ENCODE measurements at places on chromosomes 5 and 9.

GRCh38 chr5:4130819-4131218 lies 535.2 kb downstream of the IRX1 start:
- no peaks in the 10 kb centered on the region for H3K36me3 ChIP-seq
- H3K27me3 ChIP-seq: no peaks in the 10 kb centered on the region
- H3K27ac ChIP-seq: no peak overlapping the region
- H3K4me1 ChIP-seq: no peaks in the 10 kb centered on the region

GRCh38 chr9:104875320-104875719 lies 52.6 kb downstream of the ABCA1 start:
- H3K27ac ChIP-seq: no peak overlapping the region
- H3K36me3 ChIP-seq: no peaks in the 10 kb centered on the region
- no peaks in the 10 kb centered on the region for H3K4me1 ChIP-seq
- DNase-seq: no peak
- no peak overlapping the region for H3K4me3 ChIP-seq

GRCh38 chr9:38107811-38108304 lies 38.8 kb upstream of the SHB start:
- no peaks in the 10 kb centered on the region for H3K36me3 ChIP-seq
- H3K27me3 ChIP-seq: peaks cover 8% of the 10 kb centered on the region
- no peak overlapping the region for H3K4me3 ChIP-seq
- no peak for DNase-seq
- H3K4me1 ChIP-seq: no peaks in the 10 kb centered on the region

- DNase-seq: no peak
- no peak overlapping the region for H3K27ac ChIP-seq
- H3K27me3 ChIP-seq: peaks cover 25% of the 10 kb centered on the region
- H3K4me1 ChIP-seq: peaks cover 6% of the 10 kb centered on the region
- no peaks in the 10 kb centered on the region for H3K36me3 ChIP-seq
Observed at GRCh38 chr9:109145051-109145450, 22.0 kb downstream of the FRRS1L start.

- H3K4me3 ChIP-seq: no peak overlapping the region
- H3K27me3 ChIP-seq: no peaks in the 10 kb centered on the region
- no peak for DNase-seq
- no peak overlapping the region for H3K27ac ChIP-seq
- no peaks in the 10 kb centered on the region for H3K4me1 ChIP-seq
Observed at GRCh38 chr9:4116071-4116581, 183.7 kb downstream of the GLIS3 start.

DNA sequence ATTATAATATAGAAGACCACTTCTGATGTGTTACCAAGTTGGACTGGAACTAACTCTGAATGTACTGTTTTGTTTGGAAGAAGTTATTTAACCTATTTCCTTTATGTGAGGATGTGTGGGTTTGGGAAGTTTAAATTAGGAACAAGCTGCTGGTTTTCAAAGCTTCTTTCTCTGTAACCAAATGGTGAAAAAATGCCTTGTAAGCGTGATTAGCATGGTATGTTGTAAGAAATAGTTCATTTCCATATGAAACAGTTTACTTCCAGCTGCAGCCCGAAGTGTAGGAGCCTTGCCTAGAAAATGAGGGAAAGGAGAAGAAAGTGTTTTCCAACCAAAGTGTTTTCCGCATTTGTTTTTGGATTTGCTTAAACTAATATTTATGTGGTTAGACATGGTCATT lies 36.0 kb downstream of the TTC1 start:
- H3K36me3 ChIP-seq: peaks cover 29% of the 10 kb centered on the region
- H3K4me3 ChIP-seq: no peak overlapping the region
- H3K27me3 ChIP-seq: no peaks in the 10 kb centered on the region
- no peak for DNase-seq

DNA sequence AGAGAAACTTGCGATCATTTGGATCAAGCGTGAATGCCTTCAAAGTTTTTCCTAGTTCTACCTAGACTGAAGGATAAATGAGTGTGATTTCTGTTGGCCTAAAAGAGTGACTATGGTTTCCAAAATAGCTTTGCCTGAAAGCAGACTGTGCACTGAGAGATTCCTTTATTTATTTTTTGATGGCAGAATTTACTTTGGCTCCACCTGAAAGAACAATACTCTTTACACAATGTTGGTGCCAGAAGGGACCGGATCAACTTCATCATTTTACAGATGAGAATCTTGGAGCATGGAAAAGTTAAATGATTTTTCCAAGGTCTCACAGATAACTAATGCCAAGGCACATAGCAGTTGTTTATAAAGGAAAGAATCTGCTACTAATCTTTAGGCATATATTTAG lies 199.6 kb downstream of the KCTD16 start:
- no peak overlapping the region for H3K27ac ChIP-seq
- H3K4me3 ChIP-seq: no peak overlapping the region
- H3K27me3 ChIP-seq: no peaks in the 10 kb centered on the region
- no peak for DNase-seq

DNA sequence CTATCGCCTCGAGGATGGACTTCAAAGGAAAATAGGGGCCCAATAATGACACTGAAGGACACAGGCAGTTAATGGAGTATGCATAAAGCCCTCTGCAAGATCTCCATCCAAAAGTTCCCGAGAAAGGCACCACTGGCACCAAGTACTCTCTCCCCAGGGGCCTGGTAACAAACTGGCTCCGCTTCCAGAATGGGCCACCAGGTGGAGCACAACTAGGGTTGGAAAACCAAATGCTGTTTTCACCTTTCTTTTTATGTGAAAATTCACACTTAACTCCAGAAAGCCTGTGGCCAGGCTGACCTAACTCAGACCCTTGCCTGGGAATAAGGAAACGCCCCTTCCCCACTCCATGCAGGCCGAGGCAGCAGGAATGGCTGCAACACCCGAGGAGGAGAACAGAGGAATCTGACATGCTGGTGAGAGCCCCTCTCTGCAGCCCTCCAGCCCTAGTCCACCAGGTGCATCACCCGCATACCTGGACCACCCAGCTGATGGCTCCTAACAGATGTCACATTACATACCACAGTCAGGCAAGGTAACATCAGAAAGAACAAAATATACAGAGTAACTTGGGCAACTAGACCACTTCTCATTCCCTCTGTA lies 42.8 kb downstream of the CAMSAP1 start:
- peaks cover 8% of the 10 kb centered on the region for H3K36me3 ChIP-seq
- peaks cover 10% of the 10 kb centered on the region for H3K4me1 ChIP-seq
- H3K4me3 ChIP-seq: no peak overlapping the region
- H3K27ac ChIP-seq: no peak overlapping the region
- no peaks in the 10 kb centered on the region for H3K27me3 ChIP-seq

GRCh38 chr9:95620314-95620713 lies 103.5 kb upstream of the PTCH1 start:
- H3K27ac ChIP-seq: no peak overlapping the region
- DNase-seq: no peak
- no peaks in the 10 kb centered on the region for H3K36me3 ChIP-seq

DNA sequence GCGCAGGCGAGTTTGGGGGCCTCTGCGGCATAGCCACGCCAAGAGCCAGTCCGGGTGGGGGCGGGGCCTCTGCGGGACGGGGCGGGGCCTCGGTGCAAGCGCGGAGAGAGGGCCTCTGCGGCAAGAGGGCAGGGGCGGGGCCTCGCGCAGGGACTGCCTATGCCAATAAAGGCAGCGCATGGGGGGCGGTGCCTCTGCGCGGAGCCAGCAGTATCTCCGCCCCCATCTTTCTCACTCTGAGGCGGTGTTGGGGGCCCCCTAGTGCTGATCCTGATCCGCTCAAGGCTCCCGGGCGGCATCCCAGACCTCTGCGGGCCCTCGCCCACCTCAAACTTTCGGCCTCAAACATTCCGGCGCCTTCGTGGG lies 9.2 kb upstream of the GPRIN1 start:
- H3K27ac ChIP-seq: no peak overlapping the region
- H3K4me1 ChIP-seq: peaks cover 19% of the 10 kb centered on the region
- no peak overlapping the region for H3K4me3 ChIP-seq
- H3K36me3 ChIP-seq: no peaks in the 10 kb centered on the region

DNA sequence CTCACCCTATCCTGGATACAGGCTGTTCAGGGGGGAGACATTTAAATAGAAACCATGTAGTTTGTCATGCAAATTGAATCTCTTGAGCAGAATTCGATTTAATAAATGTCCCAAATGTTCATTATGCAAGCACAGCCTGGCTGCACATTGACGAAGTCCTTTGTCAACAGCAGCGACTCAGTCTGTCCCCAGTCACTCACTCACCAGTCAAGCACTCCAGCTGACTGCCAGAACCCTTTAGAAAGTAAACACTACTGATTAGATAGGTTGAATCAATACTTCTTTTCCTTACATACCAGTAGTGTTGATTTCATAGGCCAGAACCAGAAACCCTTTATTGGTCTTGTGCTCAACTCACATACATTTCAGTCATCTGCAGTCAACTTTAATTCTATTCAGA lies 27.5 kb downstream of the CDH6 start:
- H3K27ac ChIP-seq: no peak overlapping the region
- no peaks in the 10 kb centered on the region for H3K36me3 ChIP-seq
- H3K4me3 ChIP-seq: no peak overlapping the region

DNA sequence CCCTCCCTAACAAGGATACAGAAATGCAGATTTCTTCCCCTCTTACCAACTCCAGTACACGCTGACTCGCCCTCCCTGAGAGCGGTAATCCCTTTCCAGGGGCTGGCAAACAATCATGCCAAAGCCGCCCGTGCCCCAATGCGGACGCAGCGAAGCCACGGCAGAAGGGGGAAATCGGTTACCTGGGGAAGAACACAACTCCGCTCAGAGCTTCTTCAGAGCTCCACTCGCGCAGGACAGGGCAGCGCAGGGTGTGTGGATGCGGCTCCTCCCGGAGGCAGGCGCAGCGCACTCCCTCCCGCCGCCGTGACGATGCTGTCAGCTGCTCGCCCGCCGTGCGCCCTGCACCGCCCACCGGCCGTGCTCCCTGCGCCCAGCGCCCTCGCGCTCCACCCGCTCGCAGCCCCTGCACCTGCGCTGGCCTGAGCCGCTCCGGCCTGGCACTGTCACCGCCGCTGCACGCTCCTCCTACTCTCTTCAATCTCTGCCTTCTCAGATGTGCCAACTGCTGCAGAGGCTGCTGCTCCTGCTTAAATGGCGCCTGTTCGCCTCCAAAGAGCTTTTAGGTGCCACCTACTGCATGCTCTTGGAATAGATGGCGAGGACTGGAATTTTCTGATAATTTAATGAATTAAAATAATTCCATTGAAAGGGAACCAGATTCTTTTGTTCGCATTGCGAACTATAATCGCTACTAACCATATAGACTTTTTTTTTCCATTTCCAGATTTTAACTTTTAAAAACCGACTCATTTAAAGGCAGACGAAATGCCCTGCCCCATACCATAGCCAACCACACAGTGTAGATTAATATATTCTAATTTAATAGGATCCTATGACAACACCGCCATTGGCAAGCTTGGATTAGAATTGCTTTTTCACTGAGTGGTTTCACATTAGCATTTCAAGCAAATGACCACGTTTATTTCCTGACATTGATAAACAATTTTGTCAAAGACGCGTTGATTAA lies at the start of gene DIRAS2:
Gene DIRAS2, minus strand, starts transcription at position 255 of the 970 bp plus-strand sequence. CDS start 28,997 bp downstream, outside the sequence.
- H3K4me1 ChIP-seq: peaks cover 4% of the 10 kb centered on the region
- no peak within 1 kb of the TSS for H3K27ac ChIP-seq
- no peak within 1 kb of the TSS for H3K4me3 ChIP-seq
- DNase-seq: peak; percentile 26
- H3K27me3 ChIP-seq: peaks cover 50% of the 10 kb centered on the region
